ENCODE measurements at places on chromosomes 12 and 14. TPM values are rescaled to one million over a fixed set of nuclear protein-coding genes. Genes with fewer than 3 reads are reported as not detected.

Gene ADAM20
- 2.0 TPM for total RNA-seq

GRCh38 chr12:105270671-105271255 lies 34.8 kb upstream of the APPL2 start:
- no peak for DNase-seq
- no peaks in the 10 kb centered on the region for H3K36me3 ChIP-seq
- no peaks in the 10 kb centered on the region for H3K4me1 ChIP-seq
- no peak overlapping the region for H3K27ac ChIP-seq

DNA sequence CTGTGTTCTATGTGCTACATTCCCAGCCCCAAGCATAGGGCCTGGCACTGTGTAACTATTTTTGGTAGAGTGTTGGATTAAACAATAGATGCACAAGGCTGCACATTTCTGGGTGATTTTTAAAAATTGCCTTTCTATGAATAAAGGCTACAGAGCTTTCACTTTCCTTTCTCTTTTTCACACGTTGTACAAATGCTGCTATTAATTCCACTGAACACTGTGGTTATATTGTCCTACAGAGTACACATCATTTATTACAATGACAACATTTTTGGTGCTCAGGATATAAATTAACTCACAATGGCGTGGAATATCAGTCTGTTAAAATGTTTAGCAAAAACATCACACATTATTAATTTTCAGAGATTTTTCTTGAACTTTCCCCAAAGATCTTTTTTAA lies 3.6 kb upstream of the EML1 start:
- H3K4me1 ChIP-seq = peaks cover 16% of the 10 kb centered on the region
- H3K27me3 ChIP-seq = peaks cover 7% of the 10 kb centered on the region
- no peak overlapping the region for H3K27ac ChIP-seq
- no peak for DNase-seq

DNA sequence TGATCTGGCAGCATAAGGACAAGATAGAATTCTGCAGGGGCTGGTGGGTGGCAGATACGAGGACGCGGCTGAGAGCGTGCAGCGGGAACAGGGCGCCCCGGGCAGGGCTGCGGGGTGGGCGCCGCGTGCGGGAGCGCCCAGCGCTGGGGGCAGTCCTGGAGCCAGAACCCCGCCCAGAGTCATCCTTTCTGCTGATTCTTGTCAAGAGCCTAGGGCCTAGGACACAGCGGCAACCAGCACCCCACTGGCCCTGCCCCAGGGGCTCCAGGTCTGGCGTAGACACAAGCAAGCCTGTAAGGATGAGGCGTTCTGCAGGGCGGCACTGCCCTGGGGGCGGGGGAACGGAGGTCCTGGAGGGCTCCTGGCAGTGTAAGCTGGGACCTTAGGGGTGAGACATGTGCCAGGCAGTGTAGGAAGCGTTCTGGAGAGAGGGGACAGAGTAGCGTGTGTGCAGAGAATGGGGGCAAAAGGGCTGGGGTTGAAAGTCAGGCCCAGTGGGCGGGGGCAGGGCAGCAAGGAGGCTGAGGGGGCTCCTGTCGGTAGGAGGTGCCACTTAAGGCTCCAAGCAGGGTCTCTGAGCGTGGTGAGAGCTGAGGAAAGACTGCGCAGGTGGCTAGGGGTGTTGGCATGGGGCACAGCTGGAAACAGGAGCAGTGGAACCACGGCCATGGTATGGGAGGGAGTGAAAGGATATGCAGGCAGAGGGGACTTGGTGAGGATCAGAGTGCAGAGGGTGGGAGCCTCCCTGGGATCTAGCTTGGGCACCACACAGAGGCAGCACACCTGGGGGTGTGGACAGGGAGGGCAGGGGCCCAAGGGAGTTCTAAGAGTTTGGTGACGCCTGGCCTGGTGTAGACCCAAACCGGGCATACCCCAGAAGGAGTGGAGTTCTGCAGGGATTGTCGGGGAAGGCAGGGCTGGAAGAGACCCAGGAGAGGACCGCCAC lies 845 bp upstream of the AHNAK2 start:
- H3K27ac ChIP-seq = no peak overlapping the region
- peaks cover 55% of the 10 kb centered on the region for H3K27me3 ChIP-seq
- H3K4me3 ChIP-seq = peak overlapping the region; percentile 42
- H3K4me1 ChIP-seq = peaks cover 8% of the 10 kb centered on the region
- no peaks in the 10 kb centered on the region for H3K36me3 ChIP-seq

DNA sequence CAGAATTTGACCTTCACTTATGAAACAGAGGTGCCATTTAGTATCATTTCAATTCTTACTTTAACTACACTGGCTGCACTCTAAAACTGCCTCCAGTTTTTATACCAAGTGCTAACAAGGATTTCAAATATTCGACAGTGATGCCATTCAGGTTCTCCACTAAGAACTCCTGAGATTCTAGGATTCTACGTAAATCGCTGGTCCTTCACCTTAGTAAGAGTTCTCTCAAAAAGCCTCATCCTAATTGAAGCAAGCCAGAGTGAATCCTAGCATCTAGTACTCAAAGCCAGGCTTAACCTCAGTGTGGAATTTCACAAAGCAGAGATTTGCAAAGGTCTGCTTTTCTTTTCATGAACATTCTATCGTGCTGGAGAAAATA lies 3.5 kb downstream of the SLC38A2 start:
- peaks cover 58% of the 10 kb centered on the region for H3K36me3 ChIP-seq
- no peak overlapping the region for H3K27ac ChIP-seq
- H3K4me1 ChIP-seq = peaks cover 34% of the 10 kb centered on the region

Data from neural progenitor cell (in vitro differentiated cells).